8988T (cell line): ENCODE measurements at places on chromosomes 5 and 9.

DNA sequence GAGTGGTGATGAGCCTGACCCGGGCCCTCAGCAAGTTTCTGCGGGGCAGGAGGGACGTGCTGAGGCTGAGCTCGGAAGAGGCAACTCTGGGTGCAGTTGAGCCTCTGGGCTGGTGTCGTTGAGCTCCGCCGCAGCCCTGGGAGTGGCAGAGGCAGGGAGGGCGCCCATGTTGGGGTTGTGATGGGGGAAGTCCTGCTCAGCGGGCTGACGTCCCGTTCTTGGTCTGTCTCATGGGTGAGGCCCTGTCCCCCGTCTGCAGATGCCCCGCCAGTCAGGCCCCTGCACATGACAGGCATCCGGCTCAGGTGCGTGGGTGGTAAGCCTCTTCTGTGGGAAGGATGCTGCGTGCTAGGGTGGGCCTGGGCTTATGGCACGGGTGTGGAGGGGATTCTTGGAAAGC lies 64.3 kb downstream of the RXRA start:
- no peak for DNase-seq

- no peak for DNase-seq
Observed at GRCh38 chr5:9423571-9423970, 122.3 kb downstream of the SEMA5A start.

GRCh38 chr5:111603446-111603827 lies 91.1 kb upstream of the STARD4 start:
- DNase-seq = no peak

- no peak for DNase-seq
Observed at GRCh38 chr5:150106674-150107426, 20.5 kb upstream of the CSF1R start.

DNA sequence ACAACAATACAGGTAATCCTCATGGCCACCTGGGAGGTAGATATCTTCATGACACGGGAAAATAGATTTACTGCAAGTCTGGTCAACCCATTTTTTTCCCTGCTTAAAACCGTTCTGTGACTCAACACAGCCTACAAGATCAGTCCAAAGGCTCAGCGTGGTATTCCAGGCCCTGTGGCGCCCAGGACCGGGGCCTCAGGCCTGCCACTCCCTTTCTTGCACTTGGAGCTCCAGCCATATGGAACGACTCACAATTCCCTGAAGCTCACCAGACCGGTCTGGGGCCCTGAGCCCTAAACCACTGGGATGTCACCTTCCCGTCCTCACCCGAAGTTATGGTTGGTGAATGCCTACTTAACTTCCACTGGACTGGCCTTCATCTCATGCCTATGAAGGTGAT lies 6.5 kb upstream of the MLANA start:
- DNase-seq = no peak

DNA sequence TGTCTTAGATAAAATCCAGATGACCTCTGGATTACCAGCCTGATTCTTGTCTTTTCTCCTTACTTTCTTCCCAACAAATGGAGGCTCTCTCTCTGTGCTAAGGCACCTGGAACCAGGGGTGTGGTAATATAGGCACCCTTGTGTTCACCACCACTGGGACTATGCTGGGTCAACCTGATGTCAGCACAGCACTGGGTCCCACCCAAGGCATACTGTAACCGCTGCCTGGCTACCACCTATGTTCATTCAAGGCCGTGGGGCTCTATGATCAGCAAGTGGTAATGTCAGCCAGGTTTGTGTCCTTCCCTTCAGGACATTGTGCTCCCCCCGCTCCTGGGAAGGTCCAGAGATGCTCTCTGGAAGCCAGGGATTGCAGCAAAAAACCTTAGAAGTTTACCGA lies 283.6 kb downstream of the TMEM232 start:
- no peak for DNase-seq

GRCh38 chr9:2964470-2964869 lies 120.6 kb upstream of the PUM3 start:
- no peak for DNase-seq

DNA sequence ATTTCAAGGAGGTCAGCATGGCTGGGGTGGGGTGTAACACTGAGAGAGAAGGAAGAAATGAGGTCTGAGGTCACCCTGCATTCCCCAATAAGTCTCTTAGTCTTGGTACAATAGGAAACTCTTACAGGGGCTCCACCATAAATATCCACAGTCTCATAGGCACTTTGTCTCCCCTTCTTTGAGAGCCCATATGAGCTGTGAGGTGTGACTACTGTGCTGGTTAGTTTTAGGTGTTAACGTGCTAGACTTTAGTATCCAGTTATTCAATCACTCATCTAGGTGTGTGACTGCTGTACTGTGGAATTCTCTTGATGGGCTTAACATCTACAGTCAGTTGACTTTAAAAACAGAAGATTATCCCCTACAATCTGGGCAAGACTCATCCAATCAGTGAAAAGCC lies 378.1 kb upstream of the RFX3 start:
- no peak for DNase-seq

GRCh38 chr9:132049900-132050299 lies 29.8 kb downstream of the MED27 start:
- DNase-seq = no peak

- peak; percentile 83 for DNase-seq
Observed at GRCh38 chr9:72477930-72478518, 43.4 kb upstream of the TMC1 start.

GRCh38 chr5:4093236-4093635 lies 497.6 kb downstream of the IRX1 start:
- DNase-seq = no peak

DNA sequence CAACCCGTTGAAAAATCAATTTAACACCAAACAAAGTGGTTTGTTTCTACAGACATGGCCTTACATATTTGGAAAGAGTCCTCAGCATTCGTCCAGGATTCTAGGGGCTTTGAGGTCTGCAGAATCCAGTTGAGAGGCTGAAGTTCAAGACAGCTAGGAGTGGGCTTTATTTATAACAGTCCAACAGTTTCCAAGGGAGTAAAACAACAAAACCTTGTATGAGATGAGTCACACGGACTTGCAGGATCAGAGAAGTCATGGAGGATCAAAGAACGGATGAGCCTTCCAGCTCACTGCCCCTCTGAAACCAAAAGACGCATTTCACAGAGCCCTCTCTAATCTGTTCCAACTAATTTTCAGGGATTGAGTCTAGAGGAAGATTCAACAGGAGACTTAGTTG lies 11.1 kb upstream of the ESM1 start:
- DNase-seq = no peak

DNA sequence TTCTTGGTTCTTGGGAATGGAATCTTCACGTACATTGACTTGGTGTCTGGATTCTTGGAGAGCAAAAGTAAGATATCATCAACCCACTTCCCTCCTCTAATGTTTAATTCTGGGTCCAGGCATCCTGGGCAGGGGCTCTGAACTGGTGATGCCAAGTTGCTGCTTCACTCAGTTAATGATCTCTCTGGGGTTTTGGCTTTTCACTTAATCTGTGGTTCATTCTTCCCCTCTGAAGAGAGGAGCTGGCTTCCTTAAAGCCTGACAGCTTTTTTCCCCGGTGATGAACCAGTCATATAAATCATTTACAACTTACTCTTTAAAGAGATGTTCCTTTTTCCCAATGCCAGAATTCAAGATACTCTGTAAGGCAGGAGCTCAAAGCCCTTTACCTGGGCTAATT lies 65.9 kb downstream of the ARHGAP26 start:
- no peak for DNase-seq
